ENCODE measurements at places on chromosomes 2 and 18.

DNA sequence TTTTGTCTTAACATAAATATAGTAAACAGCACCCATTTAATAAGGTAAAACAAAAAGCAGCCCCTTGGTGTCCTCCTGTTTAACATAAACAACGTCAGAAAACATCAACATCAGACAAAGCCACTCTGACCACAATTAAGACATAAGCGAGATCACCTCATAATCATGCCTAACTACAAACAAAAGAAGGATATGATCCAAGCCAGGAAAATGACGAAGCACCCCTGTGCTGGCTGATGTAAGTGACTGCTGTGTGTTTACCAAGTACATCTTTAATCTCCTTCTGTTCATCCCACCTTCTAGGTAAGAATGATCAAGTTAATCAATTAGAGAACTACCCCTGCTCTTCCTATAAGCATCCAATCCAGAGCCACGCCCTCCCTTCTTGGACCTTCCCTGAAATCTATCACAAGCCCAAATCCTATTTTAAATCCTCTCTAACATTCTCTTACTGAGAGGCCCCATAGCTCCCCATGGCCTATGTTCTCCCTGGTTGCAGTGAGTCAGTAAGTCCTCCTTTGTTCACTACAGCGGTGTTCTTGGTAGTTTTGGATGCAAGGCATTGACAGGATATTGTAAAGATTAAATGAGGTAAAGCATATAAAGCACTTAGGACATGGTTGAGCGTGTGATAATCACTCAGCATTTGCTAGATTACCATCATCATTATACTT lies 424.2 kb downstream of the TSN start:
- no peak overlapping the region for H3K4me3 ChIP-seq
- no peak overlapping the region for H3K27ac ChIP-seq
- DNase-seq = no peak
- H3K27me3 ChIP-seq = peaks cover 26% of the 10 kb centered on the region
- H3K4me1 ChIP-seq = no peaks in the 10 kb centered on the region
- H3K36me3 ChIP-seq = no peaks in the 10 kb centered on the region

DNA sequence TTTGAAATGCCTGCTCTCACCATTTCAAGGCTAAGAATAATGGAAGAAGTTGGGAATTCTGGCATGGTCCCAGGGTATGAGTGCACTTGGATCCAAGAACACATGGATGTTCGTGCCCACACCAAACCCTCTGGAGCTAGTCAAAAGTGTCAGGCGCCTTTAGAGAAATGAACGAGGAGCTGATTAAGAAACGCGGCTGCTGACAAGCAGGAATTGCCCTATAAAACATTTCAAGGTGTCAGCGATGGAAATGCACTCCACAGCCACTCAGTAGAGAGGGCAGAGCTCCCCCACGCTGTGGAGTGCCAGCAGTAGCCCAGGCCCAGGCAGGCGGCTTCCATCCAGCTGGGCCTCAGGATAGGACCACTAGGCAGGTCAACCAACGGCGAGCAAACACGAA lies 213.7 kb downstream of the TTC32 start:
- DNase-seq = no peak
- peaks cover 12% of the 10 kb centered on the region for H3K27me3 ChIP-seq
- H3K27ac ChIP-seq = no peak overlapping the region
- no peaks in the 10 kb centered on the region for H3K36me3 ChIP-seq
- H3K4me1 ChIP-seq = no peaks in the 10 kb centered on the region

- H3K4me1 ChIP-seq = no peaks in the 10 kb centered on the region
- H3K27ac ChIP-seq = no peak overlapping the region
- H3K27me3 ChIP-seq = no peaks in the 10 kb centered on the region
- DNase-seq = no peak
These were observed 115.2 kb upstream of the TFCP2L1 start for GRCh38 chr2:121400201-121400600.

DNA sequence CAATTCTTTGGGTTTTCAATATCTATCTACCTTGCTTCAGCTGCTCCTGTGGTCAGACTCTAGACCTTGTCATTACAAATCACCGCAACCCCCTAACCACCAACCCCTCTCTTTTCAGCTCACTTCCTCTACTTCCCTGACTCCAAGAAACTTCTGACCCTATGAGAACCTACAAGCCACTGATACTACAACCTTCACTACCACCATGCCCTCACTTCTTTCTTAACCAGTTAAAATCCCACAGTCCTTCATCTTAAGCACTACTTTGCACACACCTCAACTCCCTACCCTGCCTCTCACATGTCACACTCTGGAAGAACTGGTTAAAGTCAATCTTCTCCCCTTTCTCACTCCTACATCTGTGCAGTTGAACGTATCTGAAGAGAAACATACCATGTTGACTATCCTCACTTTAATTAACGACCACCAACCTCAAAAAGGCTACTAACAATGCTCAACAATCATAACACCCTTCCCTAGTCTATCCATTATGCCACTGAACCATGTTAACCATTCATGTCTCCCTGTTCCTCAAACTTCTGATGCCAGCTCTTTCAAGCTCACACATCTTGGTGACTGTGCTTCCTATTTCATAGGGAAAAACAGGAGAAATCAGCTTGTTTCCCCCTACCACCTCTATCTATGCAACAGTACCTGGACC lies 12.6 kb downstream of the EIF2AK3 start:
- no peak overlapping the region for H3K4me3 ChIP-seq
- no peaks in the 10 kb centered on the region for H3K36me3 ChIP-seq
- H3K4me1 ChIP-seq = no peaks in the 10 kb centered on the region
- DNase-seq = no peak

DNA sequence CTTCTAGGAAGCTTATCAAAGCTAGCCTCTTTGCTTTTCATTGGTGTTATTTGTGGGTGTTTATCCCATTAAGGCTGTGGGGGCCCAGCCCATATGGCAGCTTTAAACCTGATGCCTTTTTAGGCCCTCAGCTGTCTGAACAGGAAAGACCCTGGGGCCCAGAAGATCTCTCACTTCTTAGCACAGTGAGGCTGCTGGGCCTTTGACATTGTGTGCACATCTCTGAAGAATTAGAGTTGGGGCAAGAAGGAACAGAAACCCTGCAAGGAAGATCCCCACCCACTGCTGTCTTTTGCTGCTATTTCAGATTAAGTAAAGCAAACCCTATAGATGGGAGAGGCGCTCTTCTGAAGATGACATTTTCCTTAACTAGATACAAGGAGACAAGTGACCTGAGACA lies 250.0 kb downstream of the SMAD2 start:
- H3K27me3 ChIP-seq = peaks cover 17% of the 10 kb centered on the region
- no peaks in the 10 kb centered on the region for H3K4me1 ChIP-seq
- H3K27ac ChIP-seq = no peak overlapping the region

- H3K36me3 ChIP-seq = peaks cover 5% of the 10 kb centered on the region
- H3K4me1 ChIP-seq = no peaks in the 10 kb centered on the region
- H3K4me3 ChIP-seq = no peak overlapping the region
- no peak for DNase-seq
These were observed 175.1 kb downstream of the NCK2 start for GRCh38 chr2:105919826-105920225.

Measured in mesothelial cell of epicardium (in vitro differentiated cells).